ENCODE measurements at places on chromosomes 2 and 18. TPM values are rescaled to one million over a fixed set of nuclear protein-coding genes. Genes with fewer than 3 reads are reported as not detected.

DNA sequence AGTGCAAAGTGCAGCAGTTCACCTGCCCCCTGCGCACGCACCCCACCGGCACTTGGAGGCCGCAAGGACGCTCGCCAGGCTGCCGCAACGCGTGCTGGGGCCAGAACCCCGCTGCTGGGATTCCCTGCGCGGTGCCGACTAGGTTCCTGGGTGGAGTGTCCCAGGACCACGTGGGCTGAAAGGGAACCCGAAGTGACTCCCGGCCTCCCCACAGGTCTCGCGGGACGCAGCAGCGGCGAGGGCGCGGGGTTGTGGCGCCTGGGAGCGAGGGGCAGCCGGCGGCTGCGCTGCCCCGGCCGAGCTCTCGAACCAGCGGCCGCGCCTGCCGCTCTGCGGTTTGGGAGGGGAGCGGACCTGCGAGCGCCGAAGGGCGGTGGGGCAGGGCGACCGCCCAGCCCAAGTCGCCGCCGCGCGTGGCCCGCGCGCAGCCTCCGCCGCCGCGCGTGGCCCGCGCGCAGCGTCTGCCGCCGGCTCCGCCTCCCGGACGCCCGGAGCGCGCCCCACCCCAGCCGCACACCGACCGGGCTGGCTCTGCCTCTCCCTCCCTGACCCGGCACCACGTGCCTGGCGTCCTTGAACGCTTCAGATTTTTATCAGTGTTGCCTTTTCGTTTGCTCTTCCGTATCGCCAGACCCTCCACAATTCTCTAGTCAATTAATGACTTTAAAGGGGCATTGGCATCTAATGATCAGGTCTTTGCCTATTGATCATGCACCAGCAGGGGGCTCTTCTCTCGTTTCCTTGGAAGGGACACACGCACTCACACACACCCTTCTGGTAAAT, at the start of gene FTCDNL1:
Gene FTCDNL1 (minus strand): TSS at position 475 of the 783 bp plus-strand sequence. CDS start 2,230 bp downstream, outside the sequence.
- peak; percentile 88 for DNase-seq

LIPG gene
- 0.11 TPM for total RNA-seq

- DNase-seq: no peak
These were observed 132.3 kb upstream of the RND3 start for GRCh38 chr2:150619607-150620330.

DNA sequence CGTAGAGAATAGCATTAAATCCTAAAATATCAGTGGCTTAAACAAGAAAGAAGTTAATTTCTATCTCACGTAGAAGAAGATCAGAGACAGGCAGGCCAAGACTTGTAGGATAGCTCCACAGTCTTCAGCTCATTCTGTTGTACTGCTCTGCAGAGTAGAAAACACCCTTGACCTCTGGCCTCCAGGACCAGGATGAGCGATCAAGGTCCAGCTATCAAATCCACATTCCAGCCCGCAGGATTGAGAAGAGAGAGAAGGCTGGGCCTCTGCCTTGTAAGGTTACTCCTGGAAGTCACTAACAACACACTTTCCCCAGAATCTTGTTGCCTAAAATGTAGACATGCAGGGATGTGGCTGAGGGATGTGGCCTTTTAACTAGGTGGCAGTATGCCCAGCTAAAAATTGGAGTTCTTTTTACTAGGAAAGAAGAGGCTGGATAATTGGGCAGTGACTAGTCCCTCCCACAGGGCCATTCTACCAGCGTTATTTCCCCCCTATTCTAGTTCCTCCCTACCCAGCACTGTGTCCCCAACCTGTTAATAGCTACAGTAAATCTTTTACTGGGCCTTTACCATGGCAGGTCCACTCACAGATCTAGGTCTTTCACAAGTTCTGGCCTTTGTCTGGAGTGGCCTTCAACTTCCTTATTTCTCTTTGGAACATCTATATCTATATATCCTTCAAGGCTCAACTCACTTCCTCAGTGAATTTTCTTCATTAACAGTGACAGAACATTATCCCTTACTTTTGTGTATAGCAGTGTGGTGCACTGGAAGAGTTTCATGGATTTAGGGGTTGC, 165.0 kb downstream of the DIS3L2 start:
- no peak for DNase-seq

DNA sequence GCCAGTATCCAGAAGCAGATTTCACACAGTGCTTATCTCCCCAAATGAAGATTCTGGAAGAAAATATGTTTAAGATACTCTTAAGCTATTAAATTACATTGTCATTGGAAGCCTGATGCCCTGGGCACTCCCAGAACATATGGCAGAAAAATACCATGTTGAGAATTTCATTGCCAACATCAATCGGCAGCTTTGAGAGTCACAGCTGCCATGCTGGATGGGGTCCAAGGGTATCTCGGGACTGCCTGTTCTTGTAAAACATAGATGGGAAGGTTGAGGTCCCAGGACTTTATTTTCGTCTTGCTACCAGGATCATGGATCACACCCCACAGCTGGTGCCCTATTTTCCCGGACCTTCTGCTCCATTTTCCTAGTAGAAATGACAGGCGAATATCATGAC, 632.5 kb downstream of the SUCLG1 start:
- no peak for DNase-seq

ZBTB7C gene
- total RNA-seq: 2.0 TPM

DNA sequence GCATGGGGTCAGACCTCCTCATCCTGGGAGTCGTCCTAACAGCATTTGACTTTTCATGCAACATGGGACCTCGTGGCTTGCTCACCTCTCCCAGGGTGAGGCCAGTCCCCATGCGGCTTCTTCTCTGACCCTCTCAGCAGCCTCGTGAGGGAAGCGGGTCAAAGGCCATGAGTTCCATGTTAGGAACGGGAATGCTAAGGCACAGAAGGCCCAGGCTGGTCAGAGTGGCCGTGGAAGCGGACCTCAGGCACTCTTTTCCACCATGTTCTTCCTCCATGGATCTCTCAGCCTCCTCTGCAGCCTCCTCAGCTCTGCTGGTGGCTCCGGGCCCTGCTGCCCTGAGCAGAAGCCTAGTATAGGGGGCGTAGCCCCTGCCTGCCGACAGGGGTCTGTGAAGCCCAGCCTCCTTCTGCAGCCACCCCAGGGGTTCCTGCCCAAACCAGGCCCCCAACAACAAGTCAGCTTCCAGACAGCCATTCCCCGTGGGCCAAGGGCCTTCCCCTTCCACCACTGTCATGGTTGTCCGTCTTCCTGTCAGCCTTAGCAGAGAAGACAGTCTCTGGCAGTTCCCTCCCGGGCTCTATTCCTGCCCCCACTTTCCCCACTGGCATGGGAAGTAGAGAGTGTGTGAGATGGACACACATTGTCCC, 60.0 kb upstream of the OTOF start:
- no peak for DNase-seq

DNA sequence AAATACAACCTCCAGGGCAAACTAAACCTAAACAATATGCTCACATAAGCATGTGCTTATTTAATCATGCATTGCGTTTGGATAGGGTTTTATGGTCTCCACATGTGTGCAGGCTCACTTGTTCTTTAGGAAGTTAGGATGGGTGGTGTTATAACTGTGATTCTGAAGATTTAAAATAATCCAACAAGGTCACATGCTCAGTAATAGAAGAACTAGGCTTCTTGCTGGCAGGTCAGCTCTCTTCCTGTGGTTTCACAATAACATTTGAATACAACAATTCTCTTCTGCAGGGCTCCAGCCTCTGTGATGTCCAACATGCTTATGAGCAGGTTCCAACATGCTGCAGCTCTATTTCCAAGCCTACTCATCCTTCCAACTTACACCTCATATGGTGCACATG, 84.0 kb downstream of the MYL12B start:
- DNase-seq: no peak

DNA sequence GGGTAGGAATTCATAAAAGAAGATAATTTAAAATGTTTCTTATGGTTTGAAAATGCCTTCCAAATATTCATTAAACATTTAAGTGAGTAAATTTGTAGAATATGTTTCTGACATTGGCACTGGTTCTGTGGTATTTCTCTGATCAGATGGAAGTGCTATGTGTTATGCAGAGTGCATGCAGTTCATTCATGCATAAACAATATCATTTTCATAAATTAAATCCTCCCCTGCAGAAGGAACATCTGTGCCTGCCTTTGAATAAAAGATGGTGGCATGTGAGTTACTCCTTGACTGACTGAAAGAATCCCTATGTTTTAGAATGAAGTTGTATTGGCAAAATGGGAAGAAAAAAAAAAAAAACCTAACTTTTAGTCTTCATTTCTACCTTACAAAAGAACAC, 5.9 kb downstream of the NEUROD1 start:
- DNase-seq: no peak

GRCh38 chr2:101108357-101108756, 42.8 kb downstream of the TBC1D8 start:
- no peak for DNase-seq

DNA sequence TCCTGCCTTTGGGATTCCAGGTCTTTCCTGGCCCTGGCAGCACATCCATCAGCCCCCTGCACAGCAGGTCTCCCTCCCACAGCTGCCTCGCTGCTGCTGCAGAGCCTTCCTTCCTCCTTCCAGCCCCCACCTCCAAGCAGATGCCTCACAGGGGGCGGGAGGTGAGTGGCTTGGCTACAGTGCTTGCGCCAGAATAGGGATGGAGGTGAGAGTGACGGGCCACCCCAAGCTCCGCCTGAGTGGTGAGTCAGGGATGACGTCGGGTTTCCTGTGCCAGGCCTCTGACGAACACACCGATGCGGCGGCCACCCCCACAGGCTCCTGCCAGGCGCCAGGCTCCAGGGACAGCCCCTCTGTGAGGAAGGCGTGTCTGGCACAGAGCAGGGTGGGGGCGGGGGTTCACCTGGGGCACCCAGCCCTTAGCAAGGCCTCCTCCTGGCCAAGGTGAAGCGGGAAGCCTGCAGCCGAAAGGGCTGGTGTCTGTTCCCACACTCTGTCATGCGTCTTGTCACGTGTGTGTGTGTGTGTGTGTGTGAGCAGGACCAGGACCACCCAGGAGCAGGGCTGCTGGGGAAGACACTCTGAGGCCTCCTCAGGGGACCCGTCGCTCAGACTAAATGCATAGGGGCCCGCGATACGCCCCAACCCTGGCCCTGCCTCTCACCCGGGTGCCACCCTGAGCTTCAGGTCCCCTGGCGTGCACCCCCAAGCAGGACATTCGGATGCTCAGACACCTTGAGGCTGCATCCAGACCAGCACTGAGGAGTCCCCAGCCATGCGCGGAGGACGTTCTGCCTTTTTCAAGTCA, 3.4 kb upstream of the DUSP2 start:
- peak; percentile 81 for DNase-seq

CCDC148 gene
- 1.1 TPM for total RNA-seq

MAP2 gene
- total RNA-seq: 3.5 TPM

- no peak for DNase-seq
These were observed 131.8 kb downstream of the NEDD4L start for GRCh38 chr18:58175786-58176176.

- DNase-seq: no peak
These were observed 513.9 kb upstream of the MEX3C start for GRCh38 chr18:51711298-51711889.

DNA sequence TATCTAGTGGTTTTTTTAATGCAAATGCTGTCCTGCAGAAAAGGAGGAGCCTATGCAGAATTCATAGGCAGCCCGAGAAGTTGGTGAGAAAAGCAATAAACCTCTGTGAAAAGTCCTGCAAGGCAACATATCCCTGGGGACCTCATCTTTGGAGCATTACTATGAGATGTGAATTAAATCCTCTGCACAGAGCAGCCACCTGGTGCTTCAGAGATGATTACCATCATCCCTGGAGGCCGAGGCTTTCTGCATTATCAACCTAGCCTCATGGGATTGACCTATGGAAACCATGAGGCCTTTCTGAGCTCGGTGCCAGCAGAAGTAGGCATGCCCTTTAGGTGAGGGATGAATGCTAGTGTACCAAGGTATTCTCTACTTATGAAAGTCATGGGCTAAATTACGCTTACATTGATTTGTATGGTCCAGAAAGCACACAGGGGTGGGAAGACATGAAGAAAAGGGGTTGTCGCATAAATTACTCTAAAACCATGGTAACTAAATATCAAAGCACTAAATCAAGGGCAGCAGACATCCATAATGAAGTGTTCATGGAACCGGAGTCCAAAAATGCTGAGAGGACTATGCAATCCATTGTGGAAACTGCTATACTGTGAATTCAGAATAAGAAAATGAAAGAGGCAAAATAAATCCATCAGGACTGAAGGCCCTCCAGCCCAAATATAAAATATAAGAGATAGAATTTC, 623.5 kb upstream of the DDX18 start:
- no peak for DNase-seq

- no peak for DNase-seq
These were observed 25.4 kb downstream of the DDX1 start for GRCh38 chr2:15616850-15617777.

- no peak for DNase-seq
These were observed 311.5 kb upstream of the ID2 start for GRCh38 chr2:8370258-8370802.

DNA sequence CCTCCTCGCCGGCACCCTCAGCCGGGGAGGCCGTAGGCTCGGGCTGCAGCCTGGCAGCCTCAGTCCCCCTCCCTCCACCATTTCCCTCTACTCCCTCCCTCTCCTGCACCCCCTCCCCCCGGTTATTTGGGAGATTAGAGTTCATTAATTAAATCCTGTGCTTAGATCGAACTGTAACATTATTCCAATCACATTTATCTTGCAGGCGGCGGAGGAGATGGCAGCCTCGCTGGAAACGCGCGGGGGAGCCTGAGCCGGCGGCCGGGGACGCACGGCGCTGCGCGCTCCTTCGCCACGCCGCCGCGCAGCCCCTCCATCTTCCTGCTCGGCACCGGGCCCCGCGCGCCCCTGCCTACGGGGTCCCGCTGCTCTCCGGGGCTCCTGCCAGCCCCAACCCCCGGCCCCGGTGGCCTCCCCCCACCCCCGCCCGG, at the start of gene ST8SIA3:
Gene ST8SIA3 (plus strand): TSS at position 287 of the 431 bp plus-strand sequence. CDS start 290 bp downstream, outside the sequence.
- DNase-seq: no peak

DNA sequence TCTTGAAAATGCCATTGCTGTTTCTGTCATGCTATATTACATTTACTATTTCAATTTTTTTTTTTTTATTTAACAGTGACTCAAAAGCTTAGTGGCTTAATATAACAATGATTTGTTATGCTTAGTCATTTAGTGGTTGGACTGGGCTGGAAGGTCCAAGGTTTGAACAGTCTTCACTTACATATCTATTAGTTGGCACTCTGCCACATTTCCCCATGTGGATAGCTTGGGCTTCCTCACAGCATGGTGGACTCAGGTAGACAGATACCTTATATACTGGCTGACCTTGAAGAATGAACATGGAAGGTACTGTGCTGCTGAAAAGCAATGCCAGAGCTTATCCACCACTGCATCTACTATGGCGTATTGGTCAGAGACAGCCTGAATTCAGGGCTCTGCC, 909.5 kb upstream of the SOX11 start:
- DNase-seq: no peak

DNA sequence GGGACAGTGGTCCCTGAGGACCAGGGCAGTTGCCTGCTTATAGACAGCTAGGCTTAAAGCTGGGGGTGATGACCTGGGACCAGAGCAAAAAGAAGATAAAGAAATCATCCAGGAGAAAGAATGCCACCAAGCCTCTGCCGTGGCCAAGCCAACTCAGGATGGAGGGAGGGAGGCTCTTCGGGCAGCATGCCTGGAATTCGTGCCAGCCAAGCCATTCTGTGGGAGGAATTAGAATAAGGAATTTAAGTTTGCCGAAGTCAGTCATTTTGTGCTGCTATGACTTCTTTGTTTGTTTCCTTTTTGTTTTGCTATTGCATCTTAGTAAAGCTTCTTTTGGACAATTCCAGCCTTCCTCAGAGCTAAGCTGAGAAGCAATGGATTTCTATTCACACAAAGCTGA, 124.1 kb downstream of the EN1 start:
- no peak for DNase-seq

EIF5B gene
- total RNA-seq: 67.1 TPM

All from right cardiac atrium (tissue), 5 donors.